ENCODE measurements at places on chromosomes 11 and 22.

DNA sequence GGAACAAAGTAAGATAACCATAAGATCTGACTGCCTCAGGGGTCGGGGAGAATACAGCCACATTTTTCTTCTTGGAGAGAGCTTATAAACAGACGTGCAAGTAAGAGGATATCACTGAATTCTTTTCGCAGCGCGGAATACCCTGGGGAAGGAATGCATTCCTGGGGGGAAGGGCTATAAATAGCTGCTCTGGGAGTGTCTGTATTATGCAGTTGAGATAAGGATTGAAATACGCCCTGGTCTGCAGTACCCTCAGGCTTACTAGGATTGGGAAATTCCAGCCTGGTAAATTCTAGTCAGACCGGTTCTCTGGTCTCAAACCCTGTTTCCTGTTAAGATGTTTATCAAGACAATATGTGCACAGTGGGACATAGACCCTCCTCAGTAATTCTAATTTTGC lies 1491.7 kb upstream of the RAG2 start:
- DNase-seq = no peak

GRCh38 chr11:8699903-8700302 lies 17.3 kb downstream of the RPL27A start:
- no peak for DNase-seq

- DNase-seq = no peak
Observed at GRCh38 chr22:42214633-42215415, 55.6 kb downstream of the TCF20 start.

- DNase-seq = peak; percentile 37
Observed at GRCh38 chr22:26711205-26711963, 54.0 kb downstream of the MIAT start.

- DNase-seq = no peak
Observed at GRCh38 chr22:24763872-24764485, 10.5 kb downstream of the PIWIL3 start.

DNA sequence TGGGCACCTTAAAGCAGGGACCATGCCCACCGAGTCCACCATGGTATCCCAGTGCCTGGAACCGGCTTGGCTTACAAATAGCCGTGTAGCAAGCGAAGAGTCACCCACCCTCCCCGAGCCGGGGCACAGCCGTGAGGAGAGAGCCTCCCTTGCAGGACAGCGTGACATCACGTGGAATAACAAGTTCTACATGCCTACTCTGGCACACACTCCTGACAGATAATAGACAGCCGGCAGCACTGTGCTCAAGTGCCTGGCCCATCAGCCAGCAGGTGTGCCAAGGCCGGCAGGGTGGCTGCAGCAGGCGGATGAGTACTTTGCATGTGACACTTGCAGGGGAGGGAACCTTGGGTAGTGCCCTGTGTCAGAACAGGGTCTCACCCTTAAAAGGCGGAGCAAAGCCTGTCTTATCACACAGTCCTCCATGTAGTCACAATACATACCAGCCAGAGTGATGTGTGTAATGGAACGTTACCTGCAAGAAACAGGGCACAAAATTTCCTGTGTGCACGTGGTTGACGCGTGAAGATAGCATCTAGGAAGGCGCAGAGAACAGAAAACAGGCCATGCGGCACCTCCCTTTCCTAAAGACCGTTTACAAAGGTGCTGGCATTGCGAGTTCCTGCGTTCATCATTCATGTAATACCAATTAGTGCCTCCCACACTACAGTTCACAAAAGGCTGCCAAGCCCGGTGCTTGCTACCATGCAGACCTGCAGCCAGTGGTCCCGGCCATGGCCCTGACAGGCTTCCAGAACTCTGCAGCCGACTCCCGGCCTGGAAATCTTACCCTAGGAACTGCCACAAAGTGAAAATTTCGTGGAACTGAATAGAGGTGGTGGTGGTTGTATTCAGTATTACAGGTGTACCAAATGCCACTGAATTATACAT lies 16.4 kb downstream of the TOM1 start:
- DNase-seq = no peak

GRCh38 chr11:75921808-75922207 lies 106.8 kb downstream of the UVRAG start:
- no peak for DNase-seq

DNA sequence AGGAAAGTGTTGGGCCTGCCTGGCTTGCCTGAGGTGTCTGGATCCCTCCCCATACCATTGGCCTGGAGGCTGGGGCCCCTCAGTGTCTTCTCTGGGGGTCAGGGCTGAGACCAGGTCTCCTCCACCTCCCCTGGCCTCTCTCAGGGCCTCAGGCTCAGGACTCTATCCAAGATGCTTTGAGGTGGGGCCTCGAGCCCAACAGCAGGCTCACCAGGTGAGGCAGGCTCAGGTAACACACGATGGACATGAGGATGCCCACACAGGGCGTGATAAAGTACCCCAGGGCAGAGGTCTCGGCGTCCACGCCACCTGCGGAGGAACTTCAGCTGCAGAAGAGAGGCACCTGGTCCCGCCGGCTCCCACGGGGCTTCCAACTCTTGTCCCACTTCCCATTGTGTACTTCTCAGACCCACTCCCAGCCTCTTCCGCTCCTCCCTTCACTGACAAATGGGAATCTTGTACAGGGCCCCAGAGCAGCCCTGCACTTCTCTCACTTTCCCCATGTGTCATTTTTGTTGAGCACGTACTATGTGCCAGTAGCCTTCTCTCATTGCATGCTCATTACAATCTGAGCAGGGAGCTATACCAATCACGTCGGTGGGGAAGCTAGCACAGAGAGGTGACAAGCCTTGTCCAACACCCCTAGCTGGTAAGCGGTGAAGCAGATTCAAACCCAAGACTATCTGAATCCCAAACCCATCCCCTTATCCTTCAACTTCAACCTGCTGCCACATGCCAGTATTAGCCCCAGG lies 3.8 kb downstream of the SLC29A2 start:
- DNase-seq = no peak

GRCh38 chr22:37084385-37084784 lies 25.1 kb downstream of the TMPRSS6 start:
- no peak for DNase-seq

DNA sequence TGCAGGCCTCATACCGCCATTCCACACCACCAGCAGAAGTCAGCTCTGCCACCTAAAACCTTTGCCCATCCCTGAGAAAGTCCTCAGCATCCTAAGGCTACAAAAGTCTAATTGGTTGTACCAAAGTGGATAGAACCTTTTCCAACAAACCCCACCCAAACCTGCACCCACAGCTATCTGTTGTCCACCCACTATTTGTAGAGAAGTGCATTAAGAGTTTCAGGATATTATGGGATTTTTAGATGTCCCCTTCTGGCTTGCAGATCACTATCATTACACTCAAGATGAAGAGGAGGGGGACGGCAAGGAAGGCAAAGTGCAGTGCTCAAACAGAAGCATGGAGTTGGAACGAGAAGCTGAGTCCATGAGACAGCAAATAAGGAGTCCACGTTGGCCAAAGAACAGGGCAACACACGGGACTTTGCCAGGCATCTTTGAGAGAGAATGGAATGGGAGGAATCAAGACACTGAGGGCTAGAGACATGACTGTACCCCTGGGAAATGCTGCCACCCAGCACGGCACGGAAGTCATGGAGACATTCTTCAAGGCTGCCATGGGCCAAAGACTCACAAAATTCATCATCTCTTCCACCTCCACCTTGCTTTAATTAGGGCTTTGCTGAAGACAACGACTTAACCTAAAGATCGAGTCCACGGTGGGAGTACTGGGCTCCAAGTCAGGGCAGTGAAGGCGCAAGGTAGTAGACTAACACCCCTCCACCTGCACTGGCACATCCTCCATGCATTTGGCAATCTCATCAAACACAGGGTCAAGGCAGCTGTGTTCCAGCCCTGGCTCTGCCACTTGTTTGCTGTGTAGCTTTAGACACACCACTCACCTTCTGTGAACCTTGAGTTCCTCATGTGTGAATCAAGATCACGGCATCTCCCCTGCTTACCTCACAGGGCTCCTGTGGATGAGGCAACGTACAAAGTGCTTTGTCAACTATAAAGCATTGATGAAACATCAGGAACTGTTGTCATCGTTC lies 112.9 kb upstream of the TMEM45B start:
- DNase-seq = no peak

GRCh38 chr11:69001243-69002081 lies 11.6 kb downstream of the MRGPRF start:
- no peak for DNase-seq

- DNase-seq = no peak
Observed at GRCh38 chr11:25247336-25247735, 750.5 kb downstream of the LUZP2 start.

DNA sequence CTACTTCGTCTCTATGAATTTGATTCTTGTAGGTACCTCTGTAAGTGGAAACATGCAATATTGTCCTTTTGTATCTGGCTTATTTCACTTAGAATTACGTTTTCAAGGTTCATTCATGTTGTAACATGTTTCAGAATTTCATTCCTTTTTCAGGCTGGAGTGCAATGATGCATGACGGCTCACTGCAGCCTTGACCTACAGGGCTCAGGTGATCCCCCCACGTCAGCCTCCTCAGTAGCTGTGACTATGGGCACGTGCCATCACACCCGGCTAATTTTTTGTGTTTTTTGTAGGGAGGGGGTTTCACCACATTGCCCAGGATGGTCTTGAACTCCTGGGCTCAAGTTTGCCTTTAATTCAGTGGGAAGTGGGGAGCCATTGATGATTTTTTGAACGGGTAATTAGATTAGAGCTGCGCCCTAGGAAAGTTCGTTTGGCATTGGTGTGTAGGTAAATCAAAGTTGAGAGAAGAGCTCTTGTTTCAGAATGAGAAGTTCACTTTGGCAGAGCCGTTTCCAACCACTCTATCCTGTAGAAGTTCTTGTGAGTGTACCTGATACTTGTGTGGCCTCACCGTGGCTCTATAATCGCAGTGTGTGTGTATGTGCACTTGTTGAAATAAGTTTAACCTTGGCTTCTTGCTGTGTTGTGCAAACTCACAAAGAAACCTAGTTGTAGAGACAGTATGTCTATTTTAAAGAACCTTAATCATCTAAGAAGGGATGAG lies 115.9 kb downstream of the NAV2 start:
- no peak for DNase-seq

GRCh38 chr11:133661846-133662245 lies 129.5 kb upstream of the OPCML start:
- DNase-seq = no peak

GRCh38 chr22:30868663-30869385 lies 99.8 kb downstream of the MORC2 start:
- peak; percentile 12 for DNase-seq

- no peak for DNase-seq
Observed at GRCh38 chr11:85874265-85874664, 19.1 kb downstream of the CCDC83 start.

GRCh38 chr22:38239101-38239761 lies 33.6 kb downstream of the TMEM184B start:
- DNase-seq = no peak

DNA sequence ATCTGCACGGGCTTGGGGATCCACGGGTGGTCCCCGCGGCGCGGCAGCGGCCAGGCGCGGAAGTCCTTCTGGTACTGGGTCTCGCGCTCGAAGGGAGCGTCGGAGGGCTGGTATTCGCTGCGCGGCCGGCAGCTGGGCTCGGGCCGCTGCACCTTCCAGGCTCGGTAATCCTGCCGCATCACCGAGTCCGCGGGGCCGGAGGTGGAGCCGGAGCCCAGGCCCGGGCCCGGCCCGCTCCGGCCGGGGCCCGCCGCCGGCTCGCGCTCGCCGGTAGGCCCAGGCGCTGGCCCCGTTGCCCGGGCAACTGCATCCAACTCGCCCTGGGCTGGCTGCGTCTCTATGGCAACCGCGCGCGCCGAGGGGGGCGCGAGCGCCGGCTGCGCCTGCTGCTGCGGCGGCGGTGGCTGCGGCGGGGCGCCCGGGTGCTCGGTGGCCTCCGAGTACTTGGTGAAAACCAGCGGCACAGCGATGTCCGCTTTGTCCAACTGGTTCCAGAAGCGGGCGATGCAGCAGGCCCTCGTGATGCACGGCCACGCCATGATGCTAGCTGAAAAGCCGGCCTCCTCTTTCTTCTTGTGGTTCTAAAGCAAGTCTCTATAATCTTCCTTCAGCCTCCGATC lies 897 bp downstream of the MAP6 start:
- peak; percentile 65 for DNase-seq
